Type B pancreatic cell (in vitro differentiated cells): ENCODE measurements at places on chromosomes 1 and 21. TPM values are rescaled to one million over a fixed set of nuclear protein-coding genes. Genes with fewer than 3 reads are reported as not detected.

DNA sequence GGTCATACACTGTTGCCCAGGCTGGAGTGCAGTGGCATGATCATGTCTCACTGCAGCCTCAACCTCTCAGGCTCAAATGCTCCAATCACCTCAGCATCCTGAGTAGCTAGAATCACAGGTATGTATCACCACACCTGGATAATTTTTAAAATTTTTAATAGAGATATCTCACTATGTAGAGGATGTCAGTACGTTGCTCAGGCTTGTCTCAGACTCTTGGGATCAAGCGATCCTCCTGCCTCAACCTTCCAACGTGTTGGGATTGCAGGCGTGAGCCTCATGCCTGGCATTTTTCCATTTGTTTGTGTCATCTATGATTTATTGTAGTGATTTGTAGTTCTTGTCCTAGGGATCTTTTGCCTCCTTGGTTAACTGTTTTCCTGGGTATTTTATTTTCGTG is 985.2 kb upstream of the B3GALT2 start:
- no peaks in the 10 kb centered on the region for H3K4me1 ChIP-seq
- H3K27me3 ChIP-seq = no peaks in the 10 kb centered on the region
- no peak overlapping the region for H3K4me3 ChIP-seq
- H3K27ac ChIP-seq = no peak overlapping the region
- DNase-seq = no peak

- H3K36me3 ChIP-seq = no peaks in the 10 kb centered on the region
- H3K4me1 ChIP-seq = peaks cover under 1% of the 10 kb centered on the region
- H3K27me3 ChIP-seq = no peaks in the 10 kb centered on the region
- no peak overlapping the region for H3K27ac ChIP-seq
Observed at GRCh38 chr1:173057984-173058383, 7.2 kb upstream of the TNFSF18 start.

- DNase-seq = no peak
- peak overlapping the region; percentile 69 for H3K27ac ChIP-seq
- peaks cover 9% of the 10 kb centered on the region for H3K27me3 ChIP-seq
- H3K4me3 ChIP-seq = peak overlapping the region; percentile 66
- peaks cover 3% of the 10 kb centered on the region for H3K36me3 ChIP-seq
Observed at GRCh38 chr1:19650416-19651140, 6.5 kb downstream of the NBL1 start.

DNA sequence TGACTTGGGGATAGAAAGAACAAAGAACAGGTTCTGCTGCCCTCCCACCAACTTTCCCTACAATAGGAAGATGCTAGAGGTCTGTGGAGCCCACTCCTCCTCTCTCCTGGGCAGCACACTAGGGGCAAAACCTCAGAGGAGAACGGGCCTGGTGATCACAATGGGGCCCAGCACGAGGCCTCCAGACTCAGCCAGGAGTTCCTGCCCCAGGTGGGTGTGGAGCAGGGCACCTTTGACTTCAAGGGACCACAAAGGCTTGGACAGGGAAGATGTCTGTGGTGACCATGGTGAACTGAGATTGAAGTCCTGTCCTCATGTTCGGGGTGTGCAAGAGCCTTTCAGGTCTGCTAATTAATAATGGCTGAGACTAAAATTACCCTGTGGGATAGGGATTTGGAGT is 88.8 kb downstream of the LAMC2 start:
- peaks cover 43% of the 10 kb centered on the region for H3K4me1 ChIP-seq
- H3K27me3 ChIP-seq = no peaks in the 10 kb centered on the region
- H3K36me3 ChIP-seq = no peaks in the 10 kb centered on the region
- H3K4me3 ChIP-seq = no peak overlapping the region

DNA sequence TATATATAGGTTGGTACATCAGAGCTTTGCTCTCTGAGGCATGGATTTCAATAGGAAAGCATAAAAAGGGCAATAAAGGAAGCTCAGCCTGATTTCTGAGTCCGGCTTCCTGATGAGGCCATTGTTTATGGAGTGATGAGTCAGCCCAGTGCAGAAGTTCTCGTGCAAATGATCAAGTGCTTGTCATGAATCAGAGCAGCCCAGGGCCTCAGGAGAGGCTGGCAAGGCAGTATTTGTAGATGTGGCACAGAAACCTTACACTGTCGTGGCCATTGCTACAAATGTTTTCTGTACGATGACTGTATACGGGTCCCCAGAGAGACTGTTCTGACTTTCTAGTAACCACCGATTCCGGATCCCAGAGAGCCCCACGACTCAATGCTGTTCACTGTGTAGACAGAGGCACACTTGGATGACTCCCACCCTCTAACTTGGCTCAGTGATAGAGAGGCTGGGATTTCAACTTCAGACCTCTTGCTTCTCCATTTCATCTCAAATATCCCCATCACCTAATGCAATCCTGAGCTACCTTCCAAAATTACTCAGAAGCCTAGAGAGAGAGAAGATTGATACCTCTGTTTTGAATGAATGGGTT is 26.8 kb downstream of the UMODL1 start:
- peak overlapping the region; percentile 93 for H3K27ac ChIP-seq
- peaks cover 7% of the 10 kb centered on the region for H3K4me1 ChIP-seq
- peak overlapping the region; percentile 27 for H3K4me3 ChIP-seq
- H3K36me3 ChIP-seq = no peaks in the 10 kb centered on the region

- H3K27ac ChIP-seq = no peak overlapping the region
- H3K27me3 ChIP-seq = no peaks in the 10 kb centered on the region
- H3K4me3 ChIP-seq = no peak overlapping the region
- no peak for DNase-seq
- H3K4me1 ChIP-seq = no peaks in the 10 kb centered on the region
Observed at GRCh38 chr1:71834601-71835441, 447.5 kb downstream of the NEGR1 start.

- no peaks in the 10 kb centered on the region for H3K36me3 ChIP-seq
- no peak for DNase-seq
- no peak overlapping the region for H3K27ac ChIP-seq
- H3K27me3 ChIP-seq = no peaks in the 10 kb centered on the region
Observed at GRCh38 chr21:24096651-24097050, 1510.6 kb downstream of the MRPL39 start.

DNA sequence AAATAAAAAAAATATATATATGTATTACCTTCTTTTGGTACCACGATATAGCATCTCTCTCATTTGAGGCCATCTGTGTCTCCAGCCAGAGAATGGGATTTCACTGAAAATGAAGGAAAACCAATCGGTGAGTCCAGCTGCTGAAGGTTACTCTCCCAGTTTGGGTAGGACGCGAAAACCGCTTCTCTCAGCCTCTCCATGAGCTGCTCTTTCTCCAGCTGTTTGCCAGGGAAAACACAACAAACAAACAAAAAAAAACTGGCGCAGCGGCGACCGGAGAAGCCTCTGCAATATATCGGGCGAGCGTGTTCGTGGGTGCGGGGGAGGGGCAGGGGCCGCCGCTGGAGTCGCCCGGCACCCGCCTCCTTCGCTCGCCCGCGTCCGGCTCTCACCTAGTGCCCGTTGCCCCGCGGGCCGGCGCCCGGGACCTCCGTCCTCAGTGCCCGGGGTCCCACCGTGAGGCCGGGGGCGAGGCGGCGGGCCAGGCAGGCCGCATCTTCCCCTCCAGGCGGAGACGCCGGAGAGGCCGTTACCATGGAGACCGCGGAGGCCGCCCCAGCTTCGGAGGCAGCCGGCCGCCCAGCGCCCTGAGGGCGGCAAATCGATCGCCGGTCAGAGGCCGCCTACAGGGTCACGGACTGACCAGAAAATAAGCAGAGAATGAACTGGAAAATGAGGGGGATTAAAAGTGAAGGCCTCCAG is 504 bp downstream of the PHTF1 start:
- peaks cover 20% of the 10 kb centered on the region for H3K4me1 ChIP-seq
- H3K27me3 ChIP-seq = no peaks in the 10 kb centered on the region
- peak overlapping the region; percentile 92 for H3K27ac ChIP-seq
- peak; percentile 84 for DNase-seq

GRCh38 chr1:177953549-177953948 is 16.3 kb downstream of the SEC16B start:
- no peaks in the 10 kb centered on the region for H3K27me3 ChIP-seq
- H3K36me3 ChIP-seq = no peaks in the 10 kb centered on the region
- DNase-seq = no peak
- peaks cover 1% of the 10 kb centered on the region for H3K4me1 ChIP-seq
- H3K27ac ChIP-seq = no peak overlapping the region
- H3K4me3 ChIP-seq = no peak overlapping the region

GRCh38 chr1:93768380-93768863 is 86.8 kb upstream of the BCAR3 start:
- DNase-seq = no peak
- H3K27ac ChIP-seq = peak overlapping the region; percentile 41
- H3K36me3 ChIP-seq = no peaks in the 10 kb centered on the region
- peaks cover 37% of the 10 kb centered on the region for H3K4me1 ChIP-seq
- H3K4me3 ChIP-seq = peak overlapping the region; percentile 44

DNA sequence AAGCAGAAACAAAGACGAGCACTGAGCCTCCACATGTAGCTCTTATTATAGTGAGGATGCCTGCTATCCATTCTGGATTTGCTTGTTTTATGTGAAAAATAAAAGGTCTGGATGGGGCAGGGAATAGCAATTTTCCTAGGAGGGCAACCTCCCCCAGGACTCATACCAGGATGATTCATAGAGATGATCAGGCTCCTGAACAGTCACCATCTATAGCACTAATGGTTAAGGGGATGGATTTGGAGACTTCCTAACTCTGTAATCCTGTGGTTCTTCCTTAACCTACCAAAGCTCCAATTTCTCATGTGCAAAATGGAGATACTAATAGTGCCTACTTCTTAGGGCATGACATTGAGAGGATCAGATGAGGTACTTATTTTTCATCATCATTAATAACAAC is 34.5 kb upstream of the CD58 start:
- no peaks in the 10 kb centered on the region for H3K27me3 ChIP-seq
- H3K4me3 ChIP-seq = no peak overlapping the region
- H3K4me1 ChIP-seq = peaks cover 9% of the 10 kb centered on the region
- H3K36me3 ChIP-seq = peaks cover 8% of the 10 kb centered on the region
- no peak for DNase-seq

DNA sequence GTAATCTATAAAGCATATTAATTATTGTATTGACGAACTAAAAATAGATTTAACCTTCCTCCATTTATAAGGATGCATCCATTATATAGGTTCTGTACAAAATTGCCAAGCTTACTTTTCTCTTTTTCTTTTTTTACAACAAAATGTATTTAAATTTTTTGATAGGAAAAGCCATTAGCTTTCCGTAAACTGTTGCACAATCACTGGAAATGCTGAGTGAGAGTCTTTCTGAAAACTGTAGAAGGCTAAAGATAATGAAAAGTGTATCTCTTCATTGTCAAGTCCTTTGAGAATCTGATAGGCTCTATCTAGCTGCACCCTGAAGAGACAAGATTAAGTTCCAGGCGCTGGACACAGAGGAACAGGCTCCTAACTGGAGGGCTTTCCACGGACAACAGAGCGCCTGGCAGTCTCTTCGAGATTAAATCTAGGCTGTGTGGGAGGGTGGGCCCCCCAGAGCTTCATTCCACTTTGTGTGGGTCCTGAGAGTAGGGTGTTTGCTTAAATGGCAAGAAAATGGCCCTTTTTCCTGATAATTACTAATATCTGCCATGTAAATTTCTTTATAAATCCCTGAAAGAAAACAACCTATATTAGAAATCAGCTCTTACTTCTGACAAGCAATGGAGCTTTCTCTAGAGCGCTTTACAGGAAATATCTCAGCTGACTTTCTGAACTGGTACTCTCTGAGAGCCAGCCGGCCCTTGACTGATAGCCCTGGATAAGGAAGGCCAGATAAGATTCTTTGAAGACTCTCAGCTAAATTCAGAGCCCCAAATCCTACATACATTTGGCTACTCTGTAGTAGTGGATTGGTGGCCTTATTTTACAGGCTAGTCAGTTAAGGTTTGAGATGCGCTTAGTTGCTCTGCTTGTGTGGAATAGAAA is 108.3 kb downstream of the FMN2 start:
- DNase-seq = no peak
- H3K36me3 ChIP-seq = peaks cover 7% of the 10 kb centered on the region
- H3K4me3 ChIP-seq = no peak overlapping the region
- H3K4me1 ChIP-seq = no peaks in the 10 kb centered on the region
- H3K27me3 ChIP-seq = no peaks in the 10 kb centered on the region
- no peak overlapping the region for H3K27ac ChIP-seq

DNA sequence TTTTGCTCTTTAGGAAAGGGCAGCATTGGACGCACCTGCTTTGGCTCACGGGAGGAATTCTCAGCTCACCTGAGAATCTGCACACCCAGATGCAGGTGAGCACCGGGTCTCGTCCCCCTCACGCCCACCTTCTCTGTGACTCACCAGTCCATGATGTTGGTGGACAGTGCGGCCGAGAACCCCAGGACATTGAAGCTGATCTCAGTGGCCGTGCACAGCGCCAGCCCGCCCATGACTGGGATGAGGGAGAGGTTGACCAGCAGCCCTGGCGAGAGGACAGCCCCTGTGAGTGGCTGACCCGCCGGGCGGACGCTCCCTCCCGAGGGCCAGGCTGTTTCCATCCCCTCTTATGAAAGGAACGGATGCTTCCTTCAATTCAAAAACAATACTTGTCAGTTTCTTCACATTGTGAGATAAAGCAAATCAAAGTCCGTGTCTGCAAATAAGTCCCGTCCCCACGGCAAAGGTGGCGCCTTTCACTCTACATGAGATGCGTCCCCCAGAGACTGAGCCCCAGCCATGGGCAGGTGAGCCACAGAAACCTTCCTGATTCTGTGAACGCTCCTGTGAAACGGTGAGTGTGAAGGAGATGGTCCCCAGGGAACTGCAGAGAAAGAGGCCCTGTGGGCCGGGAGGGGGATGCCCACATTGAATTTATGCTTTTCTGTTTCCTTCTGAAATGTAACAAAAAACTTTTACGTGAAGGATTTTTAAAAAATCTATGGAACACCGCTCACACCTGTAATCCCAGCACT is 12.7 kb upstream of the CDK11B start:
- H3K4me1 ChIP-seq = no peaks in the 10 kb centered on the region
- H3K27ac ChIP-seq = no peak overlapping the region
- no peak overlapping the region for H3K4me3 ChIP-seq

GRCh38 chr1:6592441-6592840 is 10.2 kb downstream of the KLHL21 start:
- H3K27me3 ChIP-seq = no peaks in the 10 kb centered on the region
- H3K4me1 ChIP-seq = peaks cover 5% of the 10 kb centered on the region
- DNase-seq = no peak
- no peak overlapping the region for H3K27ac ChIP-seq
- H3K36me3 ChIP-seq = no peaks in the 10 kb centered on the region
- H3K4me3 ChIP-seq = no peak overlapping the region

- no peak for DNase-seq
- peaks cover 16% of the 10 kb centered on the region for H3K4me1 ChIP-seq
- H3K27me3 ChIP-seq = peaks cover 3% of the 10 kb centered on the region
- H3K27ac ChIP-seq = peak overlapping the region; percentile 43
- peaks cover 2% of the 10 kb centered on the region for H3K36me3 ChIP-seq
Observed at GRCh38 chr1:23984417-23985186, 4.5 kb upstream of the SRSF10 start.

GLMP gene
- 67.6 and 104 TPM in 2 replicates for total RNA-seq

AMY1C gene
- not detected in 2 replicates for total RNA-seq

GUCA2B gene
- total RNA-seq = 0.69 and 0.92 TPM in 2 replicates

NIT1 gene
- total RNA-seq = 42.4 and 47.5 TPM in 2 replicates

FCGR1A gene
- not detected in 2 replicates for total RNA-seq

KCNE2 gene
- 1.8 and 9.4 TPM in 2 replicates for total RNA-seq

UTS2 gene
- total RNA-seq = not detected in 2 replicates

LRRC53 gene
- total RNA-seq = not detected in 2 replicates

OR2T2 gene
- total RNA-seq = not detected in 2 replicates

APP gene
- total RNA-seq = 329 and 415 TPM in 2 replicates

CSF3R gene
- 2.1 and 10.6 TPM in 2 replicates for total RNA-seq

ANGPTL3 gene
- total RNA-seq = 2.2 and 2.6 TPM in 2 replicates
